ENCODE measurements at places on chromosomes 7 and 10.

GRCh38 chr10:20132816-20133215 lies 316.6 kb downstream of the PLXDC2 start:
- no peak for DNase-seq

GRCh38 chr10:70911386-70911785 lies 23.0 kb upstream of the PCBD1 start:
- DNase-seq, result no peak

- DNase-seq, result no peak
These were observed 161.7 kb upstream of the BMPER start for GRCh38 chr7:33743594-33743993.

GRCh38 chr7:108136191-108136688 lies 6.1 kb upstream of the LAMB4 start:
- no peak for DNase-seq

GRCh38 chr7:152136686-152137085 lies 111.2 kb downstream of the GALNT11 start:
- no peak for DNase-seq

DNA sequence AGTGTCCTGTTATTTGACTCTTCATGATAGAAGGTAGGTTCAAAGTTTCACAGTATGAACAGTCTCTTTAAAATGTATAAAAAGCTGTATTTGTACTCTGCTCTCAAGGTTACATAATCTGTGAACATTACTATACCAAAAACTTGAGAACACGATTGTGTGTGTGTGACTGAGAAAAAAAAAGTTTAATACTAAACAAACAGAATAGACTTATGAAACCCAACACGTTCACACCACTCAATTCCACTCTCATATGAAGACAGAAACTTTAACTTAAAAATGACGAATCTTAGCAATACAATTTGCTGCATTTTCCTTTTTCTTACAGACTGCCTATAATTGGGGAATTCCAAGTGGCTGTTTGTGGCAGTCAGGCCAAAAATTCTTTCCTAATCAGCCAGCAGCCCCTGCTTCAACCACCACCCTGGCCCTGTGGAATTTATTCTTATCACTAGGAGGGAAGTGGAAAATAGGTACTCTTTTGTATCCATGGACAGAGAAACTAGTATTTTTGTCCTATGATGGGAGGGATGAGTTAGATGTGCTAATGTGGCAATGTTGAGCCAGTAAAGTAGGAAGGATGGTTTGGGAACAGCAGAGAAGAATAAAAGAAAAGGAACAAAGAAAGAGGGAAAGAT lies 42.8 kb downstream of the MINDY3 start:
- DNase-seq, result no peak

GRCh38 chr7:132500727-132501440 lies 75.4 kb downstream of the PLXNA4 start:
- DNase-seq, result no peak

DNA sequence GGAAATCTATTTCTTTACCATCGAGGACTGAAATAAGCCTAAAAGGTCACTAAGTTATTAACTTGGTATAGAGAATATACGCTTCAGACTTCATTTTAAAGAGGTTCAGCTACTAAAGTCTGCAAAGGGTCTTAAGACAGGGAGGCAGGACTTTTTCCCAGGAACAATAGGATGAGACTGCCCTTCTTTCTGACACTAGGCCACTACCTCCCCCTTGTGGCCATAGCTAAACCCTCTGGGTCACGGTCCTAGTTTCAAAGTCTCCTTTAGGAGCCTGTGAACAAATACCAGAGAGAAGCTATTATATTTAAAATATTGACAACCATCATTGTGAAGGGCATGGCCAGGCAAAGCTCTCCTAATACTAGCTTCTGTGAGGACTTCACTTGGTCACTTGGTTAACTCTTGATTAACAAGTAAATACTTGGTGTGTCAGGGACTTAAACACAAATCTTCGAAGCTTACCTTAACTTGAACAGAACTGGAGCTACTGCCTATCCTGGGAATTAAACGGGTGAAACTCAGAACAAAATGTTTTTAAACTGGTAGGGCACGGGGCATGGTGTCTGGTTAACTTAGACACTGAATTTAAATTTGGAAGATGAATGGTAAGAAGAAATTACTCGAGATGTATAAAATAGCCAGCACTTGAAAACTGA lies 75.6 kb downstream of the CCDC6 start:
- peak; percentile 20 for DNase-seq

GRCh38 chr10:47361293-47361692 lies 13.1 kb downstream of the RBP3 start:
- peak; percentile 0 for DNase-seq

- DNase-seq, result no peak
These were observed 189.8 kb upstream of the TEX47 start for GRCh38 chr7:88985295-88985694.

DNA sequence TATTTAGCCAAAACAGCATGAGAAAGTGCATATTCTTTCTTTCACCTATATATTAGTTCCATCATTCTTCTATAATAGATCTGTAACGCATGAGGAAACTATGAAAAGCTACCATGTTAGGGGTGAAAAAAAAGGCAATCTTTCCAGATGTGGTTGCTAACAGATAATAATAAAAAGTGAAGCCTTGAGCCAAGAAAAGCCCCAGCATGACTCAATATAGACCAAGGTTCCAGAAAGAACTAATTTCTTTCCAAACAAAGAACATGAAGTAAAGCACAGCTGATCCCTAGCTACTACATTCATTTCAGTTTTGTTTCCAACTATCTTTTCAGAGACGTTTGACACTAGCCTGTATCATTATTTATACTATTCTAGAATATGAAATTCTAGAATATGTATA lies 16.4 kb downstream of the ARL4A start:
- no peak for DNase-seq

DNA sequence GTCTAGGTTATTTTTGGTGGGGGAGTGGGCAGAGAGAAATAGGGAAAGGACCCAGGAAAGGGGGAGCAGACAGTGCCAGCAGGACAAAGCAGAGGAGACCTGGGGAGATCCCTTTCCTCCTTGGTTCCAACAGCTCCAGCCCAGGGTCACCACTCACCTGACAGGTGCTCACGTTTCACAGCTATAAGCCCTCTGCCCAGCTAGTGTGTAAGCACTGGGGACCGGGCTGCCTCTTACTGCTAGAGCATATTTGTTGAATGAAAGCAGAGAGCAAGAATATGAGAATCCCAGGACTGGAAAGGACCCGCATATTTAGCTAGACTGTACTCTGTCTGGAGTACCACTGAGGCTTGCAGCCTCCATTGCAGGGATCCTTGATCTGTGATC lies 6.7 kb downstream of the ZCCHC24 start:
- no peak for DNase-seq

DNA sequence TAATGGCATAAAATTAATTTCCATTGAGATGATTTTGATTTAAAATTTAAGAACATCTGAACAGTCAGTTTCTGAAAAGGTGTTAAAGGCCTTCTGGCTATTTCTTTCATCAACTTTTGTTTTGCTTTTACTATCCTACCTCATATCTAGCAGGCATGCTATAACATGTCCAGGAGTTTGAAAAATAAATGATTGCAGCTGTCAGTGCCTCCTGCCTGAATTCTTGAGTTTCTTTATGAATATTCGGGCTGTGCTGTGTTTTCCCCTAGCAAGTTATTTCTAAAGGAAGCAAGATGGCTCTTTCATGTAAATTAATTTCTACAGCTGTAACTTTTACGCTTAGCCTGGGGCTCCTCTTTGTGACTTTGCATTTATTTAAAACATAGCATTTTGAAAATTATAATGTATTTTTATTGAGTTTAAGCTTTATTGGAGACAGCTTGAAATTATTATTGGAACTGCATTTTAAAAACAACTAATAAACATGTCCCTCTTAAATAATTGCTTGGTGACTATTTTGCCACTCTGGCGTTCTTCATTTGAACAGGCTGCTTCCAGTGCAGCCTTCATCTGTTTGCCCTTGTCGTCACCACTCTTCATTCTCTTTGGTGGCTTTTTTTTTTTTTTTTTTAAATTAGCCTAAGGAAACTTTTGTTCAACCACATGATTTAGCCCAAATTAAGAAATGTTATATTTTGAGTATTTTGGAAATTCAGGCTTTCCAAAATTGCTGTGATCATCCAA lies 1083.4 kb upstream of the LRRN3 start:
- peak; percentile 75 for DNase-seq

- DNase-seq, result no peak
These were observed 21.5 kb downstream of the CHST3 start for GRCh38 chr10:71985542-71986250.

DNA sequence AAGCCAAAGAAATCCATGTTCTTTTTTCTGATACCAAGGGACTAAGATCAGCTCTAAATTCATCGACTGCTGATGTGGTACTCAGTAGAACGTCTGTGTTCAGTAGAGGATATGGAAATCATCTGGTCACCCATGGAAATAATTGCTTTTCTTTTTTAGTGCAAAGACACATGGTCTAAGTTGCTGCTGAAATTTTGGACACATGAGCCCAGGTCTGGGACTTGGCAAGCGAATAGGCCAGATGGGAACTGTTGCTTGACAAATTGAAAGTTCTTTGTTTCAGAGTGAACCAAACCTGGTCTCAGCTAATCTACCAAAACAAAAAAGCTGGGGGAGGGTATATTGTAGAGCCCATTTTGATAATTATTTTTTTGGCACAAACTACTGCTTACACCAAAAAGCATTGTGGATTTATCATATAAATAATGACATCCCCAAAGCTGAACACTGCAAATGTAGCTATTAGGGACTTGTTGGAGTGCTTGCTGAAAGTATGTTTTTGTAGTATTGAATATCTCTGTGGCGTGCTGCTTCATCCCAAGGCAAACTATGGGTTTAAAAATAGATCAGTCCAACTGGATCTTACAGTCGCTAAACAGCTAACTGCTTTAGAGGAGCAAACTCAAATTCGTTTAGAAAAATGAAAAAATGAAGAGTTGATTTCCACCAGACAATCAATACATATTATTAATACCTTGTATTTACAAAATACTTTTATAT lies 144.7 kb downstream of the TRIL start:
- peak; percentile 96 for DNase-seq

DNA sequence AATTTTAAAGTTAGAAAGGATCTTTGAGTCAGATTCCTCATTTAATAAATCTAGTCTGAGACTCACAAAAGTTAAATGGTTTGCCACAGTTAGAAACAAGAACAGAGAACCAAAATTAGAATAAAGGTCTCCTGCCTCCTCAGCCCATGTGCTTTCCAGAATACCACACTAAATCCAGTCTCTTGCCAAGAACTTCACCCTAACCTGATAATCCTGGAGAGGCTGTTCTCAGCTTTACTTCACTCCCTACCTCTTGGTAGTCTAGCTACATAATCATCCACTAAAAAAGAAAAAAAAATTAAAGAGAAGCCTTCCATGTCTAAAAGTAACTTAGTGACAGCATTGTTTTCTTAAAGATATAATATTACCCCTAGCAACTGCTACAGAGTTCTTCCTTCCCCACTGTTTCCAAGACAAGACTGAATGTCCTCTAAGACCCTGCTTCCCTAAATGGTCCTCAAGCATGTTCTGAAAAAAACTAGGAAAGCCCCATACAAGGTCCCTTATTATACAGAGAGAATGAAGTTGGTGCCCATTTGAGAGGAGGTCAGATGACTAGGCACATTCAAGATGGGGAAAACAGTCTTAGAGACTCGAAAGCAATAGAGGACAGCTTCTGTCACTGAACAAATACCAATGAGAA lies 56.8 kb downstream of the ZNF438 start:
- no peak for DNase-seq

GRCh38 chr7:30084212-30084611 lies 50.6 kb upstream of the MTURN start:
- no peak for DNase-seq

GRCh38 chr7:85890244-85890811 lies 703.5 kb upstream of the SEMA3D start:
- DNase-seq, result peak; percentile 61

DNA sequence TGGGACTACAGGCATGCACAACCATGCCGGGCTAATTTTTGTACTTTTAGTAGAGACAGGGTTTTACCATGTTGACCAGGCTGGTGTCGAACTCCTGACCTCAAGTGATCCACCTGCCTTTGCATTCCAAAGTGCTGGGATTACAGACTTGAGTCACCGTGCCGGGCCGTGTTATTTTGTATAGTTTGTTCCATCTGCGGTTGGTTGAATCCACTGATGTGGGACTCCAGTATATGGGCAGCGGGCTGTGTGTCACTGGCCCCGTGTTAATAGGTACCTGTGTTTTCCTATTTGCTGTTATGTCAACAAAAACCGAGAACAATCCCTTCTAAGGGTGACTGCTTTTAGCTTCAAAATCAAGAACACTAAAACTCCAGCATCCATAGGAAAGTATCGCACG lies 297.6 kb upstream of the PITRM1 start:
- DNase-seq, result no peak

- no peak for DNase-seq
These were observed 55.7 kb downstream of the PRKAG2 start for GRCh38 chr7:151821226-151821625.

DNA sequence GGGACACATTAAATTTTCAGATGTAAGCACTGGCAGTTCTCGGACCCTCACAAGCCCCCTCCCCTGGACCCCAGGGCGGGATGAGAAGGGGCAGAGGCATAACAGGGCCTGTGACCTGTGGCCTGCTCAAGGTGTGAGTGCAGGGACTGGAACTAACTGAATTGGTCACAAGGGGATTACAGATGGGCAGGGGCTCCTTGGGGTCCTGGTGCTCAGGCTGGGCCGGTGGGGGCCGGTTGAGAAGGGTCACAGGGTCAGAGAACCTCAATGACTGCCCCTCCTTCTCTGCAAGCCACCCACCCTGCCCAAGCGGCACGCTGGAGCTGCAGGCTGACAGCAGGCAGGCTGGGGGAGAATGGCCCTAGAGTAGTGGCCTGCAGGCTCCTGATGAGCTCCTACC lies 80.8 kb upstream of the PCBD1 start:
- DNase-seq, result no peak

DNA sequence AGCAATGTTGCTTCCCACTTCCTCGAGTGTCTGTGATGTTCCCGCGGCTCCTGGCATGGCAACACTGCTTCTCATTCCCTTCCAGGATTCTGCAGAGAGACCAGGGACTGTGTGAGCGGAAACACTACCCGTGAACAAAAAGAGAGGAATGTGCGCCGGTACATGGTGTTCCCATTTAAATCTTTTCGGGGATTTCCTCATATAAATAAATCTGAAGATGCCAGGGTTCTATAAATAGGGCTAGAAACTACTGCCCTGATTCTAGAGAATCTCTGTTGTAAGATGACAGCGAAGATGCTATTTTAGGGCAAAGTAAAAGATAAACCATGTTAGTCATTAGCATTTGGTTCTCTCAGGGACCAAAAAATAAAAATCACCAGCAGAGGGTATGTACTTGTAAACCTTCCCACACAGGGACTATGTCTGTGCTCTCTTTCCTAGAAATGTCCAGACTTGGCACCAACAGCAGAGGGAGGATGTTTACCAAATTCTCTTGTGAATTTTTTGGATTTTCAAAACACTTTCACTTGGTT lies 92.2 kb upstream of the DDC start:
- no peak for DNase-seq

All from NCI-H1105 treated with DMSO at 0.1 percent for 48 hours (cell line).